MG63 (cell line): ENCODE measurements at places on chromosomes 5 and 9. TPM values are rescaled to one million over a fixed set of nuclear protein-coding genes. Genes with fewer than 3 reads are reported as not detected.

Gene GPR150
- total RNA-seq, result not detected in 2 replicates

Gene PRR16
- 0.30 and 5.9 TPM in 2 replicates for total RNA-seq

Gene COL23A1
- total RNA-seq, result 89.5 and 107 TPM in 2 replicates

Gene IRGM
- total RNA-seq, result 9.3 TPM in 1 of 2 replicates, not detected in the other

Gene NR5A1
- not detected in 2 replicates for total RNA-seq

Gene DIMT1
- 61.4 and 63.6 TPM in 2 replicates for total RNA-seq

- DNase-seq, result no peak
Measured at GRCh38 chr5:28602429-28602828, 1564.0 kb upstream of the CDH9 start.

- DNase-seq, result no peak
Measured at GRCh38 chr5:124888050-124888506, 141.6 kb upstream of the ZNF608 start.

DNA sequence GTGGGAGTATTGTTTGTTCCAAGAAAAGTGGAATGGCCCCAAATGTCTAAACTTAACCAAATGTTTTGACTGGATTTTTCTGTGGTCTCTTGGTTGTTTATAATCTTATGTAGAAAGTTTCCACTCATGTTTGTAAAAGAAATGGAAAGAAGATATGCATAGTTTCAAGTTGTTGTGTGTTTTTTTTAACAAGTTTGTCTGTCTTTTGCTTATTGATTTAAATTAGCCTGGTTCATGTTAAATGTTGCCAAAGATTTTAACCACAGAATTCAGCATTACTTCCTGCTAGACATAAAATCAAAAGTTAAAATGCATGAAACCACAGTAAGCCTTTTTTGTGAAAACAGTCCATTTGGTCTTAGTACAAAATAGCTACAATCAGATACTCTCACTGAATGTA, 14.0 kb downstream of the PPWD1 start:
- no peak for DNase-seq

DNA sequence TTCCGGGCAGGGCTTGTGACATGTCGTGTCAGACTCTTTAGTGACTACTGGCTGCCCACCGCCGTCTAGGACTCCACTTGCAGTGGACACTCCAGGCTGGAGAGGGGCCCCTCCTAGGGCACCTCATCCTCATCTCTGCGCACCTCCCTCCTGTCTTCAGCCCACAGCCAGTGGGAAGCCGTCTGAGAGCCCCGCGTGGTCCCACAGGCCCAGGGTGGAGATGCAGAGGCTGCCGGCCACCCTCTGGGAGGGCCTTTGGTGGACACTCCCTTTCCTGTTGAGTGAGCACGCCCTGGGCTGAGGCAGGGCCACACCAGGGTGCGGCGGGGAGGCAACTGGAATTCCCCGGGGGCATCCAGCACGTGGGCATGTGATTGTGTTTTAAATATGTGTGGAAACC, 80.5 kb downstream of the IRX2 start:
- no peak for DNase-seq

DNA sequence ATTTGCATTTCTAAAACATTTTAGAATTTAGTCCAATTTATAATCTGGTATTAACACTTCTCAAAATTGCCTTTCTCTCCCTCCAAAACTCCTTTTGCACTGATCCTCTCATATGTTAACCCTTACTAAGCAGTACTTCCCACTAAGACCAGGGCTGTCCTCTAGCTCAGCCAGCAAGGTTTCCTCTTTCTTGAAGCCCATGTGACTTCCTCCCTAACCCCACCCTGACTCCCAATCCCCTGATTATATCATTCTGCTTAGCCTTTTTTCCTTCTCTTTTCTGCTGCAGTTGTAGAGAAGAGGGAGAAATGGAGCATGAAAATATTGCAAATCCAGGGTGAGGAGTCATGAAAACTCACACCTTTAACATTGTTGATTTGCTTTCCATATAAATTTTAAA, 241.7 kb downstream of the MCTP1 start:
- DNase-seq, result no peak

DNA sequence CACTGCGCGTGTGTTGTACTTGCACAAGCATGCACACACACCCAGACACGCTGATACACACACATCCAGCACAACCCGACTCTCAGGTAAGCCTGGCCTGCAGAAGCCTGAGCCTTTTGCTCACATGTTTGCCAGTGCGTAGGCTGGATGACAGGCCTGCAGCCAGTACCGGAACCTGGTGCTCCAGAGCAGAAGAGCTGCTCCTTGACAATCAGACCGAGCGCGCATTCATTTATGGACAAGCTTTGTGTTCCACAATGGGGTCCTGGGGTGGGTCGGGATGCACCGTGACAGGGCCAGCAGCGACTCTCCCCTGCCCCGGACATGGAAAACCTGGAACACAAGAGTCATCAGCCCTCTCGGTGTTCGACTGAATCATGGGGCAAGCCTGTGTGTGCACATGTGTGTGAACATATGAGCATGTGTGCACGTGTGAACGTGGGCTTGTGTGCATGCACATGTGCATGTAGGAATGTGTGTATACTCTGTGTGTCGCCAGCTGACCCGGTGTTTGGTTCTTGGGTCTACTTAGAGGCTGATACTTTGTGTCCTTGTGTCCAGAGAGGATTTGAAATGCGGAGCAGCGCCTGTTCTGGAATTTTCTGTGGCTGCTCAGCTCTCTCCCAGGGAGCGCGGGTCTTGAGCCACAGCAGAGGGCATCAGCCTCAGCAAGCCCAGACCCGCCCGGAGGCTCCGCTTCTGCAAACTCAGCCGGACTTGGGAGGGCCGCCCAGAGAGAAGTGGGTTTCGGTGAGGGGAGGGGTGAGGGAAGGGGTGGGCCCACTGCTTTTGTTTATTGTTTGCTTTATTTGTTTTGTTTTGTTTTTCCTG, 32.2 kb downstream of the IRX4 start:
- DNase-seq, result no peak

GRCh38 chr9:115522912-115523311, 405.0 kb upstream of the TNC start:
- no peak for DNase-seq
